ENCODE measurements at places on chromosomes 1 and 21.

GRCh38 chr1:200367841-200368534 lies 41.8 kb downstream of the ZNF281 start:
- no peak for DNase-seq

GRCh38 chr1:60088620-60089155 lies 15.1 kb upstream of the C1orf87 start:
- DNase-seq = no peak

GRCh38 chr1:30321246-30321910 lies 402.0 kb downstream of the MATN1 start:
- DNase-seq = no peak

DNA sequence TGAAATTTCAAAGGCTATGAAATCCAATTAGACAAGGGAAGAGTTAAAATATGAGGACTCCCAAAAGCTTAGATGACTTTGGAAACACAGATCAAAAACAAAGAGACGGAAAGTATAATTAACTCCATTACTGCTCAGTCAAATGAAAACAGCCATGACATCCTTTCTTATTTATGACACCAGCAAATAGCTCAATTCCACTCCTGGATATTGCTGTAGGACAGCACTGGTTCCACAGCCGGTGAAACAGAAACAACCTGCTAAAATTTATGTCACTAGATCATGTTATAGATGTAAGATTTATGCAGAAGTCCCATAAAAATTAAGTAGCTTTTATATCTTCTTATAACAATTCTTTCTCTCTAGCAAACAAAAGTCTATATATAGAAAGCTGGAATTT lies 65.6 kb upstream of the RRP15 start:
- DNase-seq = no peak

GRCh38 chr21:26956813-26957212 lies 10.1 kb downstream of the ADAMTS5 start:
- DNase-seq = no peak

- no peak for DNase-seq
Observed at GRCh38 chr1:229691362-229691761, 65.3 kb downstream of the URB2 start.

DNA sequence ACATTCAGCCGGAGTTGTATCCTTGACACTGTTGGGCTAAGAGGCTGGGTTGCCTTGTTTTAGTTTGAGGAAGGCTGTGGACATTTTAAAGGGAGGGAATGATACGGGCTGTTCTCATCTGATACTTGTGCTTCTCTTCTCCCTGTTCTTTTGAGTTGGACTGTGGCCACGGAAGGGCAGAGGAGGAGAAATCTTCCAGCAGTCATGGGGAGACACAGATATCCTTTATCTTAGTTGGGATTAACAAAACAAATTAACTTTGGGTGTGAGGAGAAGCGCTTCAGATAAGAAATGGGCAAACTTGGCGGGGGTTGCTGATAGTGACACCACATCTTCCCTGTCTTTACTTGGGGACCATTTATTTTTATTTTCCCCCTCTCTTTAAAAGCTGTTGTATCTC lies 138.8 kb downstream of the ROR1 start:
- no peak for DNase-seq

DNA sequence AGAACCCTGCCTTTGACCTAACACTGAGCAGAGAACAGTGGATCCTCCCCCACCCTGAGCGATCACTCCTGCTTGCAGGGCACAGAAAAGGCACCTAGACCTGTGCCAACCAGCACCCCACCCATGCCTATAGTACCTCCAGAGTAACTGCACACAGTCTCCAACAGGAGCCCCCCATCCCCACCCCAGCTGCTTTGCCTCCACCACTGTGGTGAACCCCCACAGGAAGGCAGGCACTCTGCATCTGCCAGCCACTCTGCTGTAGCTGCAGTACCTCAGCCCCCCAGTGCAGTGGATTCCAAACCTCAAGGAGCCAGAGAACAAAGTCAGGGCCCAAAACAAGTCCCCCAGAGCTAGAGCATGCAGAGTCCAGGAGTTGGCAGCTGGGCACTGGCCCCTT lies 10.7 kb downstream of the SPATC1L start:
- DNase-seq = no peak

DNA sequence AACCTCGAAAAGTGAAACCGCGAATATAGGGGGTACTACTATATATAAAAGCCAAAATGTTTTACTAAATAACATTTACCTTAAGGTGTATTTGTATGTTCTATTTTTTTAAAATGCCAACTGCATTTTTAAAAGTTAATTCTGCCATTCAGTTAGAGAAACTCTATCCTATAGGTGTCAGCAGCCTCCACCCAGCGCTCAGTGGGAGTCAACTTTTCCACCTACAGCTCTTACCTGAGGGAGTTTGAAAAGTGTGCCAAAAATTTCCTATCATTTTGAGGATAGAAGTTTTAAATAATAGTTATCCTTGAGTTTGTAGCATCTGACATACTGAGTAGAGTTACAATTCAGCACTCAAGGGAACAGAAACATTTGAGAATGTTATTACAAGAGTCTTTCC lies 6.1 kb upstream of the HP1BP3 start:
- DNase-seq = no peak

- peak; percentile 60 for DNase-seq
Observed at GRCh38 chr21:41168391-41169257, 664 bp downstream of the BACE2 start.

DNA sequence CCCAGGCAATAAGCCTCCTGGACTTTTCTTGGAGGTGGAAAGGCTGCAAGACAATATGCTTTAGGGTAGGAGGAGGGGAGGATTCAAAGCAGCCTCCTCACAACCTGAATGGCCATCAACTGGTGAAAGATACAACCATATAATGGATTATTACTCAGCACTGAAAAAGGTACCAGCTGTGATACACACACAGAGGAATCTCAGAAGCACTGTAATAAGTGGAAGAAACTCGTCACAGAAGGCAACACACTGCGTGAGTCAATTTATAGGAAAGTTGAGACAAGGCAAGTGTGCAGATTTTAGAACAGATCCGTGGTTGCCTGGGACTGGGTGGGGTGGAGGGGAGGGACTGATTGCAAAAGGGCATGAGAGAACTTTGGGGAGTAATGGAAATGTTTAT lies 64.9 kb upstream of the ZBTB40 start:
- DNase-seq = no peak

GRCh38 chr1:244199902-244200301 lies 148.8 kb downstream of the ZBTB18 start:
- DNase-seq = no peak

DNA sequence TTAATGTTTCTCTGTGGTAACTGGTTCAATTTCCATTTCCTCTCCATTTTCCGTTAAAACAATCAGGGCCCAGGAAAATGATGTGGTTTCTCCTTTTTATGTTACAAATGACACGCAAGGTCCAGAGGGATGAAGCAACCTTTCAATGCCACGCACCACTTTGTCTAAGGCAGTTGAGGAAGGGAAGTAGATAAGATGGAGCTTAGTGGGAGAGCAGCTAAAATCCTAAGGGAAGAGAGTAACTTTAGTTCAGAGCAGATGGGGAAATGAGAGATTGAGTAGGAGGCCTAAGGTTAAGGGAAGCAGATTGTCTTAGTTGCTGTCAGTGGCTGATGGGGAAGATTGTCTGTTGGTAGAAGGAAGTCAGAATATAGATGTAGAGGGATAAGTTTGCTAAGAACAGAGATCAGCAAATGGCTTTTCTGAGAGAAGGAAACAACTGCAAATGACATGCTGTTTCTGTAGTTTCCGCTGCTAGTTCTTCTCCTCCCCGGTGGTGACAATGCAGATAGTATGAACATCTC lies 660 bp downstream of the CD1C start:
- DNase-seq = no peak

DNA sequence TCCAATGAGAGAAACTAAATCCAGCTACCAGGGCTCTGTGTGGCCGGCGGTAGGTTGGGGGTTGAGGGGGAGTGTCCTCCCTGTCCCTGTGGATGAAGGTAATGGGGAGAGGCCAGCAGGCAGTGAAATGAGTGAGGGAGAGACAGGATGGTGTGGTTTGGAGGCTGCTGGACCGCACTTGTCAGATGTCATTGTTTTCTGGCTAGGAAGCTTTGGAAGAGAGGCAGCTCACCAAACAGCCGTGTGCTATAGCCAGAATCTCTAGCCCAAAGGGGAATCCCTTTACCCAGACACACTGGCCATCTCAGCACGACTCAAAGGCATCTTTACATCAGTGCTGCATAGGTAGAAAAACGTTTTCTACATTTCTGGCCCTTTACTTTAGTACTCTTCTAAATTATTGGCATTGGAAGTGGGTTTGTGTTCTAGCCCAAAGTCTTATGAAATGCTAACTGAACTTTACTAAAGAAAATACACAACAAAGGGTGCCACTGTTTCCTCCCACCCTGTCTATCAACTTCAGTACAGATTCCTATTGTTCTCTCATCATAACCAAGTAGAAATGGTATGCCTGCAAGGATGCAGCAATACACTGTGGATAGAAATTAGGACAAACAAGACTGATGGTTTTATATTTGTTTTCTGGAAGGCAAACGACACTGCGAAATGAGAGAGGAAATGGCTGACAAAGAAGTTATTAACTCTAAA lies 95.9 kb upstream of the COA6 start:
- no peak for DNase-seq

- DNase-seq = no peak
Observed at GRCh38 chr1:48005253-48006117, 8.3 kb upstream of the TRABD2B start.
